ENCODE measurements at places on chromosomes 16 and 17.

GRCh38 chr17:29592850-29593551 lies at the start of gene ANKRD13B:
Gene ANKRD13B (plus strand): TSS chr17:29593132. CDS start chr17:29593622, 490 bp downstream.
- DNase-seq, result no peak

GRCh38 chr17:64250233-64250835 lies 12.7 kb downstream of the TEX2 start:
- DNase-seq, result no peak

- no peak for DNase-seq
Measured at GRCh38 chr16:89596957-89597649, 16.3 kb upstream of the DPEP1 start.

- DNase-seq, result no peak
Measured at GRCh38 chr17:78130437-78131101, at the start of gene TMC8. Gene TMC8 (plus strand): TSS chr17:78130771. CDS start chr17:78131589, 818 bp downstream.

DNA sequence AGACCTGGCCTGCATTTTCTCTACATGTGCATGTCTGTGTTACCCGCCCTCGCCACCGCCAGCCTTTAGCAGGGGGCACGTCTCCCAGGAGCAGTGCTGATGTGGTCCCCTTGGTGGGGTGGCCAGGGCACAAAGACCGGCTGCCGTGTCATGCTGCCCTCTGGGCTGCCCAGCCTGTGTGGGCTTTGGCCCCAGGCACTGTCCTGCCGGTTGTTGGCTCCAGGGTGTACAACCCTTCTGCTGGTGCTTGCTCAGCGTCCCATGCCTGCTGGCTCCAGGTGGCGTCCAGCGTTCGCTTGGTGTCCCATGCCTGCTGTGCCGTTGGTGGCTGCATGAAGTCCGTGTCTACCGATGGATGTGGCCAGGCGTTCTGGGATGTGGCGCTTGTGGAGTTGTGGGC lies 4.1 kb downstream of the BAIAP2 start:
- no peak for DNase-seq

- peak; percentile 83 for DNase-seq
Measured at GRCh38 chr16:85151603-85152413, 39.5 kb upstream of the CIBAR2 start.

GRCh38 chr17:17675925-17676534 lies 5.2 kb upstream of the RAI1 start:
- DNase-seq, result peak; percentile 48

DNA sequence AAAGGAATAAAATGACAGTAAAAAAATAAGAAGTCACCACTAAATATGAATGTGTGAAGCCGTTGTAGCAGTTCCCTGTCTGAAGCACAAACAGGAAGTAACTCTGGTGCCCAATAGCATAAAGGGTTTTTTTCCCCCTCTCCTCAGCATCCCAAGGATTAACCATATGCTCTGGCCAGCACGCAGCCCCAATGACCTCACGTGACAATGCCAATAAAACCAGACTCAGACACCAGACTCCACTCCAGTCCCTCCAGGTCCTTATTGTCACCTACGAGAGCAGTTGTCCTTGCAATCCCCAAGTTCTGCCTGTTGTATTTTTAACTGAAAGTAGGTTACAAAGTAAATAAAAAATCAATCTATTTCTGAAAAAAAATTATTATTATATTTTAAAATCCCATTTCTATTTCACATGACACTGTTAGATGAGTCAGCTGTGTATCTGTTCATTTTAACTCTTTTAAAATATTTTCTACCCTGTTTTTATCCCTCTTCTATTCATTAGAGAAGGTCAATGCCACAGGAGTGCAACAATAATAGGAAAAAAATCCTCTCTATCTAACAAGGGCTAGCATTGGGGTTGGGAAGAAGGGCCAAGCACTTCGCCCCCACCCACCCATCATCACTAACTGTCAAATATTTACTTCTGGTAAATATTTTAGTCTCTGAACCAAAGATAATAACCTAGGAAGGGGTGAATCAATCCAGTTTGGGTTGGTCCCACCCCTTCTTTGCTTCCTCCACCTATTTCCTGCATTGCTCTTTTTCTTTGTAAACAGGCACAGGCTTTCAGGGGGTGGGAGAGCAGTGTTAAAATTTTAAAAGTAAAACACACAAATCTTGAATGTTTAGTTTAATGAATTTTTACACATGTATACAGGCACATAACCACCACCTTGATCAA lies 6.6 kb downstream of the PRAC1 start:
- no peak for DNase-seq

- no peak for DNase-seq
Measured at GRCh38 chr16:83705856-83706255, 101.9 kb upstream of the HSBP1 start.

GRCh38 chr17:31604936-31605335 lies 213.5 kb downstream of the RAB11FIP4 start:
- DNase-seq, result peak; percentile 26

DNA sequence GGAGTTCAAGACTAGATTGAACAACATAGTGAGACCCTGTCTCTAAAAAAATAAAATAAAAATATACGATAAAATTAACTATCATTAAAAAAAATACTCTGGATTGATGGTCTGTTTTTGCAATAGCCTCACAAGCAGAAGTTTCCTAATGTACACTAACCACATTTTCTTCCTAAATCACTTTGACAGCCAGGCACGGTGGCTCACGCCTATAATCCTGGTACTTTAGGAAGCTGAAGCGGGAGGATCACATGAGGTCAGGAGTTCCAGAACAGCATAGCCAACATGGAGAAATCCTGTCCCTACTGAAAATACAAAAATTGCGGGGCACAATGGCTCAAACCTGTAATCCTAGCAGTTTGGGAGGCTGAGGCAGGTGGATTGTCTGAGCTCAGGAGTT lies 64.7 kb downstream of the HELZ start:
- peak; percentile 82 for DNase-seq

GRCh38 chr17:7955414-7956227 lies 23.6 kb downstream of the CNTROB start:
- peak; percentile 45 for DNase-seq

DNA sequence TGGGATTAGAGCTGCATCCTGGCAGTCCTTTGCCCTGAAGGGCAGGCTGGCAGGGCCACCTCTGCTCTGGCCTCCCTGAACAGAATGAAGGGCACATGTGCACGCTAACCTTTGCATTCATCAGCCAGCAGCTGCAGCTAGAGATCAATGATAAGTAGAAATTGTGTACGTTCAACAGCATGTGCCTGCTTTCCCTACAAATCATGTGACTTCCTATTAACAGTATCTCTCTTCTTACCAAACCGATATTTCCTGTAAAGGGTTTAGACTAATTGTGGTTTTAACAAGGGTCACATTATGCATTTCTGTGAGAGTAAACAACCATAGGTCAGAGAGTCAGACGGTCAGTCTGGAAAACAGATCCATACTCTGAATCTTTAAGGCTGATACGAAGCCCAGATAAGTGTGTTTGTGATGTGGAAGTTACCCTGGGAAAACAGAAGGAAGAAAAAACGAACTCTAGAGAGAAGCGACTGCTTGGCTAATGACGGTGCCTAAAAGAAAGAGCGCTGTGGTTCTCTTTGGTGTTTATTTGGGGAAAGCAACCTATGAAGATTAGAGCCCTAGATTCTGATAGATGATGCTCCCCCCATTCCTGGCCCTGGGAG lies 219.4 kb downstream of the MAF start:
- peak; percentile 13 for DNase-seq

DNA sequence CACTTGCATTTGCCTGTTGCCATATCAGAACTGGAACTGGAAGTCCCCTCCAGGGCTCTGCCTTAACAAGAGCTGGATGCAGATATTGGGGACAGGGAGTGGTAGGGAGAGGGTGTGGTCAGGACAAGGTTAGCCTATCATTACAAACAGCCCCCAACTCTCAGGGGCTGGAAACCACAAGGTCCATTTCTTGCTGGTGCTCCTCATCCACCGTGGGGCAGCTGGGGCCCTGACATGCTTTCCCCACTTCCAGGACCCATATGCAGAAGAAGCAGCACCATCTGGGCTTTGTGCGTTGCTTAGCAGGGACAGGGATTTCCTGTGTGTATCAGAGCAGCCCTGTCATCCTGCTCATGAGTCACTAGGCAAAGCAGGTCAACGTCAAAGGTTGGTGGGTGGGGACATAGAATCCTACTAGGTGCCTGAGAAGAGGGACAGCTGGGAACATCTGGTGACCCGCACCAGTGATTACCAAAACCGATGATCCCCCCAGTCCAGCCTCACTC lies 26.9 kb downstream of the RGS9 start:
- peak; percentile 75 for DNase-seq

DNA sequence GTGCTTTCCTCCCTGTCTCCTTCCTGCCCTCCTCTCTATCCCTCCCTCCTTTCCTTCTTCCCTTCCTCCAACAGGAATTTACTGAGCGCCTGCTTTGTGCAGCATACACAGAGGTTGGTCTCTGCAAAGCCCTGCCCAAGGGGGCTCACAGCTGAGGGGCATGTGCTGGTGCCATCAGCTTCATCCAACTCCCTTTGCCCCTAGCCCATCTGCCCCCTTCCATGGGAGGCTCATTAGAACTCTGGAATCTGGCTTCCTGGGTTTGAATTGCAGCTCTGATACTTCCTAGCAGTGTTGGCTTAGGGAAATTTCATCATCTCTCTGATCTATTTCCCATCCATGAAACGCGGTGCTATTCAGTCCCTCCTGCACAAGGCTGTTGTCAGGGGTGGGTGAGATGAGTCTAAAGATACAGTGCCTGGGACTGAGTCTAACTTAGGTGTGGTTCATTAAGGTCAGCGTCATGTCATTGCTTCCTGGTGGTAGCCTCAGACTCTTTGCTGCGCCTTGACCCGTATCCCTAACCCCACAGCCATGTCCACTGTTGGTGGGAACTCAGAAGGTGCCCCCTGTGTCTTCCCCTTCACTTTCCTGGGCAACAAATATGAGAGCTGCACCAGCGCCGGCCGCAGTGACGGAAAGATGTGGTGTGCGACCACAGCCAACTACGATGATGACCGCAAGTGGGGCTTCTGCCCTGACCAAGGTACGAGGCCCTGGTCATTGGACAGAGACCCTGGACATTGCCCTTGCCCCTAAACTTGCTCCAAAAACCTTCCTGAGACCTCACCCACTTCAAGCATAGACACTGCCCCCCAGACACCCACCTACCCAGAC lies 10.3 kb downstream of the MMP2 start:
- no peak for DNase-seq

GRCh38 chr17:40561294-40561870 lies 3.9 kb downstream of the CCR7 start:
- DNase-seq, result no peak

- no peak for DNase-seq
Measured at GRCh38 chr17:44267818-44268490, at the start of gene SLC4A1. Gene SLC4A1 (minus strand): TSS chr17:44268135. CDS start chr17:44262866, 5,269 bp downstream.

DNA sequence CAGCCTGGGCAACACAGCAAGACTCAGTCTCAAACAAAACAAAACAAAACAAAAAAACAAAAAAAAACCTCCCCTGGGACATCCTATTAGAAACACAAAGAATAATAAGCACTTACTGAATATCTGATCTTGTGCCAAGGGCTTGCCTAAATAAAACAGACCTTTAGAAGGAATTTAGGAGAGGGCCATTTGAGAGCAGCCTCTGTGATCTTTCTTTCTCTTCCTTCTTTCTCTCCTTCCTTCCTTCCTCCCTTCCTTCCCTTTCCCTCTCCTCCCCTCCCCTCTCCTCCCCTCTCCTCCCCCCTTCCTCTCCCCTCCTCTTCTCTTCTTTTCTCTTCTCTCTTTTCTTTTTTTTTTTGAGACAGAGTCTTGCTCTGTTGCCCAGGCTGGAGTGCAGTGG lies 12.3 kb downstream of the ITGAL start:
- DNase-seq, result no peak

- no peak for DNase-seq
Measured at GRCh38 chr17:6554342-6554741, 2.0 kb downstream of the PITPNM3 start.

DNA sequence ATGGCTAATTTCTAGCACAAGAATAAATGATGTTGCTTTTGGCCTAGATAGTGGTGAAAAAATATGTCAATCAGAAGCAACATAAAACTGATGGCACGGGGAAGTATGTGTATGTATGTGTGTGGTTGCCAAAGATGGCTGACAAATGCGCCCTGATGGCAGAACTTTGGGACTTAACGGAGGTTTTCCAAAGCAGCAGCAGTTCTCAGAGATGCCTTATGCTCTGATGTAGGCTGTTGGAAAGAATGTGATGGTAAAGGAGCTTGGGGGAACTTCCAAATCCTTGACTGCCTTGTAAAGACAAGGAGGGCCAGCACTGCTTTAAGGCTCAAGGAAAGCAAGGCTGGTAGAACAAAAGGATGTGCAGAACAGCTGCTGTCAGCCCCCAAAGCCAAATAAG lies 16.0 kb downstream of the KCTD19 start:
- DNase-seq, result no peak

GRCh38 chr17:3751836-3752235 lies 28.1 kb downstream of the HASPIN start:
- DNase-seq, result no peak

GRCh38 chr16:73196670-73197069 lies 148.7 kb upstream of the ZFHX3 start:
- DNase-seq, result peak; percentile 73

- no peak for DNase-seq
Measured at GRCh38 chr16:29779474-29779873, 1.4 kb downstream of the ZG16 start.

- DNase-seq, result no peak
Measured at GRCh38 chr16:11828696-11829095, 22.6 kb downstream of the RSL1D1 start.

DNA sequence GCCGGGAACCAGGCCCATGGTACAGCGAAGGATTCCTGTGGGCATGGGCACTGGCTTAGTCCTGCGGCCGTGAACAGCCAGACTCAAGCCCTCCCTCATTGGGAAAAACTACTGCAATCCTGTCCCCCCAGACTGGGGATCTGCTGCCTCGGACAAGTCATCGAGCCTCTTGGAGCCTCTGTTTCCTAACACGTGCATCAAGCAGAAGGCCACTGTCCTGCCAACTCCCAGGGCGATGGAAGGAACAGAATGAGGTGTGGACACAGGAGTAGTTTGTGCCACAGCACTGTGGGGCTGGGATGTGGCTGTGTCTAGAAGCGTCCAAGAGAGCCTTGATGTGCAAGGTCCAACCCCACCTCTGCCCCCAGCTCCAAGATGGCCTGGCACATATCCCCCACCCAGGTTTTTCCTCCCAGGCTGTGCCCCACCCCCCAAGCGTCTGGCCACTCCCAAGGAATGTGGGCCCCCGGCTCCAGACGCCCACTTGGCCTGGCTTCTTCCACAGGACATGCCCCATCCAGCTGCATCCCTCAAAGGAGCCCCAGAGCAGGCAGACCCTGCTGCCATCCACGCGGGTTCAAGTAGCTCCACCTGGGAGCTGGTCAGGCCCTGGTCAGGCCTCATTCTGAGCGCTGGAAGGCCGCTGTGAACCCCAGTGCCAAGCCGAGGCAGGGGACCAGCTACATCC lies 3.4 kb downstream of the CAMKK1 start:
- no peak for DNase-seq

GRCh38 chr16:19687279-19687678 lies 30.7 kb downstream of the KNOP1 start:
- no peak for DNase-seq

- DNase-seq, result peak; percentile 48
Measured at GRCh38 chr17:42895185-42895555, 5.4 kb upstream of the G6PC1 start.

DNA sequence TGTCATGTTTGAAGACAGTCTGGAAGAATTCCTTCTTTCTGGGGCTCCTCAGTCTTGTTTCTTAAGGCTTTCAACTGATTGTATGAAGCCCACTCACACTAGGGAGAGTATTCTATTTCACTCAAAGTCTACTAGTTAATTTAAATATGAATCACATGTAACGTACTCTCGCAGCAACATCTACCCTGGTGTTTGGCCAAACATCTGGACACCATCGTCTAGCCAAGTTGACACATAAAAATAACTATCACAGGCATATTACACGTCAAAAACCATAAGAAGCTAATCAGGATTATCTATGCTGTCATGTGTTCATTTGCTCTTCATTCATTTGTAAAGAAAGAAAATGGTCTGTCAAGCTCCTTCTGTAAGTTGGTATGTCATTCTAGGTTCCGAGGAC lies 787.4 kb downstream of the KCNJ2 start:
- DNase-seq, result no peak

Data from fibroblast of villous mesenchyme (primary cell).